Peyer's patch (tissue), 4 donors: ENCODE measurements at places on chromosomes 16 and 17. TPM values are rescaled to one million over a fixed set of nuclear protein-coding genes. Genes with fewer than 3 reads are reported as not detected.
A peak's percentile ranks its signal among the peaks of the same experiment; 100 is the strongest.

- no peak for DNase-seq
These were observed 130.1 kb upstream of the SEC14L1 start for GRCh38 chr17:77010667-77011066.

- no peak for DNase-seq
These were observed 2.6 kb downstream of the PDF start for GRCh38 chr16:69327585-69328310.

DNA sequence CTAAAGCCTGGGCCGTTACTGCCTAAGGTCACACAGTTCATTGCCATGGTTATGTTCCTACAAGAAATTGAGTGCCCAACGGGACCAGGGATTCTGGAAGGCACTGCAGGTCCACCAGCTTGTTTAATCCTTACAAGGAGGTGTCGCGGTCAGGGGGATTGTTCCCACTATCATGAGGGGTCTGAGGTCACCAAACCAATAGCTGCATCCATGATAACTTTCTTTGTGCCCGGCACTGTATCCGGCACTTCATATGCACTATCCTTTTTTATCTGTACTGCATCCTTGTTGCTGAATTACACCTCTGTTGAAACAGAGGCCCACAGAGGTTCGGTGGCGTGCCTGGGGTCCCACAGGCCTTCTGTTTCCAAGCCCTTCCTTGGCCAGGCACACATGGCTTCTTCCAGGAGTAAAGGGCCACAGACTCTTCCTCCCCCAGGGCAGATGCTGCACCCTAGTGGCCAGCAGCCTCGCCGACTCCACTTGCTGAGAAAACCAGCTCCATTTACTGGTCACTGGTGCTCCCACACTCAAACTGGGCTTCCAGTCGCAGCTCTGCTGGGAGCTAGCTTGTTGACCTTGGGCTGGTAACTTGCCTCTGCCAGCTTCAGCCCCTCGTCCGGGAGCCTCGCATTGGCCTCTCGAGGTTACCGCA is 82.0 kb upstream of the PLCG2 start:
- peak; percentile 80 for DNase-seq

NEUROD2 gene
- not detected for total RNA-seq

DNA sequence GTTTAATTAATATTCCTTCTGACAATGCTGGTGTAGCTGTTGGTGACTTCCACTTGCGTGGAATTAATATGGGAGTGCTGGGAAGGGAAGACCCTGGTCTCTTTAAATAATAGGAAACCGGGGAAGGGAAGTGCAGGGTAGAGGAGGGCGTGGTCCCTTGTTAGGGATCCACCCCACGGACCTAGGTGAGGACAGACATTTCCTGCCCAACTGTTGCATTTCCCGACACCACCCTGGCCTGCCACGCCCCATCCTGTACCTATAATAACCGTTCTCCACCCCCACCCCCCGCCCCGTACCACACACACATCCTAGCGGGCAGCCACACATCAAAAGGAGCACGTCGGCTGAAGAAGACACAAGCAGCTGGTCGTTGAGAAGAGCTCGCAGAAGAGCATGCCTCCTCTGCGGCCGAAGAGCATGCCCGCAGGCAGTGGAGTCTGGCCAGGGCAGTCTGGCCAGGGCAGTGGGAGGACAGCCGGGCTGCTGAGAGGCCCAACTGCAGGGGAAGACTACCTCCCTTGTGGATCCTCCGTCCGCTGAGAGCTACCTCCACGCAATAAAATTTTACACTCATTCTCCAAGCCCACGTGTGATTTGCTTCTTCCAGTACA is 36.8 kb upstream of the MMD start:
- DNase-seq, result no peak

ADAD2 gene
- not detected for total RNA-seq

DNA sequence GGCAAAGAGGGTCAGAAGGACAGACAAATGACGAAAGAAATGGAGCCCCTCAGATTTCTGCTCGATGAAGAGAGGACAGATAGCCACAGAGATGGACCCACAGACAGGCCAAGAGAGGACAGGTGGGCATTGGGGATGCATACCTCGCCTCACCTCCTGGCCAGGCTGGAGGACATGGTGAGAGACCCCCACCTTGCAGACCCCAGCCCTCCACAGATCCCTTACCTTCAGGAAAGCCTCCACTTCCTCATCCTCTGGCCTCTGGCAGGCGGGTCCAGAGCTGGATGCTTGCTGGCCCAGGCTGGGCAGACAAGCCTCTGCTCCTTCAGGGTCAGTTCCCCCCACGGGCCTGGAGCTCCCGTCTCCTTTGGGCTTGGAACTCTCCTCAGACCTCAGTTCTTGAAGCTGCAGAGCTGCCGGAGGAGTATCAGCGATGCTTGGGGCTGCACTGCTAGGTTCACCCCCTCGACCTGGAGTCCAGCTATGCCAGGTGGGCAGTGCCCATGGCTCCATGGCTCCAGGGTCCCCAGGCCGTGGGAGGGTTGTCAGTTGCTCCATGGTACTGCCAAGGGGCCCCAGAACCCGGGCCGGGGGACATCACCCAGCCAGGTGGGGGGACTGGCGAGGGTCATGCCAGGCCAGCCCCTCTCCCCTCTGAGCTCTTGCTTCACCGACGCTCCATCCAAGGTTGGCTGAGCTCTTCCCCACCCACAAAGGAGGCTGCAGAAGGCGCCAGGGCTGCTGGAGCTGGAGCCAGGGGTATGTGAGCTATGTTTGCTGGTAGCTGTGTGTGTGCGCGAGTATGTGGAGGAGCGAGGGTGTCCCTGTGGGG is 1.0 kb downstream of the TSPOAP1 start:
- no peak for DNase-seq

MPO gene
- not detected for total RNA-seq

GRCh38 chr17:65560628-65561451 is 608 bp downstream of the AXIN2 start:
- peak; percentile 88 for DNase-seq

- no peak for DNase-seq
These were observed 12.4 kb upstream of the CTCF start for GRCh38 chr16:67549936-67550335.

DNA sequence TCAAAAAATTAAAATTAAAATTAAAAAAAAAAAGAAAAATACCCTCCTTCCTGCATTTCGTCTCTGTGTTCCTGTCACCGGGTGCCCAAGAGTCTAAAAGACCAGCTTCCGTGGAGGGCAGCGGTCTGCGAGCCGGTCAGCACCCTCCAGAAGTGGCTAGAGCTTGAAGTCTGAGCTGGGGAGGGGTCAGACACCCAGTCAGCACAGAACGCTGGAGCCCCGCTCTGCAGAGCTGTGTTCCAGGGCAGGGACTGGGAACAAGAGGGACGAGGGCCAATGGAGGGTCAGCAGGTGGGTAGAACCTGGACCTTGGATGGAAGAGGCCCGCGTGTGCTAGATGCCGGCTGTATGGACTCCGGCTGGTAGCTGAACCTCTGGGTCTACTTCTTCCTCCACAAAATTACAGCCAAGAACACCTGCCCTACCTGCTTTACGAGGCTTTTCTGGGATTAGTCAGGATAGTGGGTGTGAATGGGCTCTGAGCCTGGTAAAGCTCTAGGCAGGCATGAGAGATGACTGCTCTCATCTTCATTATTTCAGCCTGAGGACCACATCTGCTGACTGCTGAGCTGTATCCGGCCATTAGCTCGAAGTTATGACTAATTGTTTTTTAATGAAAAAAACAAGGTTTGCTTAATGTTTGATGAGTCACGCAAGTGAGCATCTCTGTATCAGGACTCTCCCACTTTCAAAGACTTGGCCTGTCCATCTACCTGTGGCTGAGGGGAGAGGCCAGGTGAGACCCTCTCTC is 5.9 kb downstream of the TRPV1 start:
- no peak for DNase-seq

- peak; percentile 30 for DNase-seq
These were observed 11.5 kb upstream of the PRSS54 start for GRCh38 chr16:58306327-58306726.

- DNase-seq, result no peak
These were observed 14.6 kb downstream of the NUDT7 start for GRCh38 chr16:77736879-77737278.

CEP295NL gene
- total RNA-seq, result 6.9 TPM

DNA sequence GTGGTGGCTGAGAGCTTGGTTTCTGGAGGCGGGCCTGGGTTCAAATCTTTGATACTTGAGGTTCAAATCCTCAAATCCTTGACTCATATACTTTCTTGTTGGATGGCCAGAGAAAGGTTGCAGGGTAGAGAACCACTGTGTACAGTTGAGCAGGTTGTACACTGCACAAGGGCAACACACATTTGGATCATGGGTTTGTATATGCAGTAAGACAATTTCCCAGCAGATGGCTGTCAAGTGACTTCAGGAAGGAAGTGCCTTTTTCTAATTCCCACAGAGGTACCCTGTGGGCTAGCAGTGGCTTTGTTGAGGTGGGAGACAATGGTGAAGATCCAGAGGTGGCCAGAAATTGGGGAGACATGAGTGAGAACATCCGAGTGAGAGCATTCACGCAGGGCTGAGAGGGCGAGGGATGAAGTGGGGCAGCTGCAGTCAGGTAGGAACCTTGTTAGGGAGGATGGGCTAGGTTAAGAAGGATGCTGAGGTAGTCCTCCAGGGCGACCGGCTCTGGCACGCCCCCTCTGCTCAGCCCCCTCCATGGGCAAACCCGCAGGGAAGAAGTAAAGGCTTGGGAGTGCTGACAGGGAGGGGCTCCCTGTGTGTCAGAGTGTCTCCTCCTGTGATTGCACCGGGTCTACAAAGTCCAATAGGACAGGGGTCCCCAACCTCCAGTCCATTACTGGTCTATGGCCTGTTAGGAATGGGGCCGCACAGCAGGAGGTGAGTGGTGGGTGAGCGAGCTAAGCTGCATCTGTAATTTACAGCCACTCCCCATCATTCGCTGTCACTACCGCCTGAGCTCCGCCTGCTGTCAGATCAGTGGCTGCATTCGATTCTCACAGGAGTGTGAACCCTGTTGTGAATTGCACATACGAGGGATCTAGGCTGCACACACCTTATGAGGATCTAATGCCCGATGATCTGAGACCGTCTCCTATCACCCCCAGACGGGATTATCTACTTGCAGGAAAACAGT is 2.7 kb downstream of the C16orf89 start:
- DNase-seq, result no peak

DNA sequence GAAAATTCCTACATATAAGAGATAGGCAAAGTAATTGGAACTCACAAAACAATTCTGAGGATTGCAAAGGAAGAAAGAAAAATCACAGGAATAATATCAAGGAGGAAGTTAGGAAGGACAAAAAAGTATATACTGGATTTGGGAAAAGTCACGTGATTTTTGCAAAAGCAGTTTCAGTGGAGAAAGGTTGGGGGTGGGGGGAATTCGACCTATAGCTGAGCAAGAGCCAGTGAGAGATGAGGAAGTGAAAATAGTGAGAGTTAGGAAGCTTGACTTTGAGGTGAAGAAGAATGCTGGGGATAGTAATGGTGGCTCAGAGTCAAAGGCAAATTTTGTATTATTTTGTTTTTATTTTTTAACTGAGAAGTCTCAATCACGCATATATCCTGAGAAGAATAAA is 438.0 kb upstream of the PMFBP1 start:
- DNase-seq, result no peak

DNA sequence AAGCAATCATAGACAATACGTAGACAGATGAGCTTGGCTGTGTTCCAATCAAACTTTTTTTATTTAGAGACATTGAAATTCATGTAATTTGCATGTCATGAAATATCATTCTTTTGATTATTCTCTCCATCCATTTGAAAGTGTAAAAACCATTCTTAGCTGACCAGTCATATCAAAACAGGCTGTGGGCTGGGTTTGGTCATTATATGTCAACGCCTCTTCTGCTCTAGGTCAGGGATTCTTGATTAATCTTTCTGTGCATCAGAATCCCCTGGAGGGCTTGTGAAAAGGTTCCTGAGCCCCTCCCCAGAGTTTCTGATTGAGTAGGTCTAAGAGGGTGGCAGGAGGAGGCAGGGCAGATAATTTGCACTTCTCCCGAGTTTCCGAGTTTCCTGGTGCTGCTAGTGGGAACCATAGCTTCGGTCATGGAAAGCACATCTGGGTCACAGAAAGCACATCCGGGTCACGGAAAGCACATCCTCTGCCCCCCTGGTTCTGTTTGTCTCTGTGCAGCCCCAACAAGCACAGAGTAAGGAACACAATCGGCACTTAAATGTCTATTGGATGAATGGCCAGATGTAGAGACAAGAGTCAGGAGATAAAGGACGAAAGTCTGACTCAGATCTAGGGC is 16.4 kb downstream of the PIMREG start:
- DNase-seq, result no peak

DNA sequence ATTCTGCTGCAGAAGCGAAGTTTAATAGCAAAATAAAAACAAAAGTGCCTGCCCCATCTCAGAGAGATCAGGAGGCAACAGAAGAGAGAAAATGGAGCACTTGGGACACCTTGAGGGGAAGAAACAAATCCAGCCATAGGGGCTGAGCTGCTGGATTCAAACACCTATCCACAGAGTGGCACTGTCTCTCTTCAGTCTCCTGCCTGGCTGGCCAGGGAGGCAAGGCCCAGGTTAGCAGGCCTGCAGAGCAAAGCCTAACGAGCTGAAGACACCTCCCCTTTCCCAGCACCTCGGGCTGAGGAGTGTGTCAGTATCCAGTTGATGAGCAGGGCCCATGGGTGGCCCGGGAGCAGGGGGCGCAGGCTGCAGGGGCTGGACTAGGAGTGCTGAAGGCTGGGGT is 8.8 kb upstream of the KRT31 start:
- no peak for DNase-seq

DLG4 gene
- 2.6 TPM for total RNA-seq

DNA sequence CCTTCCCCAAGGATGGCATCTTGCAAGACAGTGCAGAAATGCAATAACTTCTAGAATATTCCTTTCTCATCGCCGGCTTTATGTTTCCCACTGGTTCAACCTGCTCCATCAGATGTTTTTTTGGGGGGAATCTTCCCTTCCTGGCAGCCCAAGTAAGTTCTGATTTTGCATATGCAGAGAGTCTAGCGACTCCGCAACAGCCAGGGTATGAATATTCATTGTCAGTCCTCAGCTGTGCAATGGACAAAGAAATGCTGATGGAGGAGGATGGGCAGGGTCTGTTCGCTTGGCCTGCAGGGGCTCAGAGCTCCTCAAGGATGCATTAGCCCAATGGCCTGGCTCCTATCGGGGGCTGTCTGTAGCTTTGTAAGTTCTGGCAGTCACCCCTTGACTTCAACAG is 358.8 kb upstream of the CCL2 start:
- DNase-seq, result no peak

ASIC2 gene
- total RNA-seq, result 1.8 TPM

KRT20 gene
- 837 TPM for total RNA-seq
